Hematopoietic multipotent progenitor cell treated with erythropoietin and hydrocortisone succinate and interleukin-3 and kit ligand, for 4 days (in vitro differentiated cells): ENCODE measurements at places on chromosomes 6 and 20.
A peak's percentile ranks its signal among the peaks of the same experiment; 100 is the strongest.

DNA sequence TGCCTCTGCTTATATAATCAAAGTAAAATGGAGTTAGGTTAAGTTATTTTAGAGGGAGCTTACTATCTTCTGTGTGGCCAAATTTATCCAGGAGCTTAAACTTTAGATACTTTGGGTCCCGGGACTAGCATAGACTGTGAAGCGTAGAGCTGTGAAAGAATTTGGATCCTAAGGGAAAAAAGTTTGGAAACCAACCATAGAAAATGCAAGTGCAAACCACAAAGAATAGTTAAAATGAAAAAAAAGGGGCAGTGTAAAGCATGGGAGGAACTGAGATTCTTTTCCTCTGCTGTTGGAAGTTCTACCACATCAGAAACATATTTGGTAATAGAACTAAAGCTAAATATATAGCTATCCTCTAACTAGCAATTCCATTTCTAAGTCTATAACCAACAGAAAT is 232.2 kb upstream of the FLRT3 start:
- DNase-seq = no peak

DNA sequence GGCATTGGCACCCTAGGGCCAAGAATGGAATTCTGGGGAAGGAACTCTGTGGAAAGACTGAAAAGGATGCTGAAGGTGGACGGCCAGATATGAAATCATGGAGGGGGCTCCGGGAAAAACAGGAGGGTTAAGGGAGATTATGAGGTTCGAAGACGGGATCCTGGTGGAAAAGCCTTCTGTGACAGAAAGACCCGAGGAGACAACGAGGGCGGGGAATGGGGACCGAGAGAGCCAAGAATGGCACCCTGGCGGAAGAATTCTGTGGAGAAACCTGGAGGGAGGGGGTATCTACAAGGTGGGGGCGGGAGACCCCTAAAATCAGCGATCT is 426 bp downstream of the TRMT6 start:
- no peak for DNase-seq

GRCh38 chr6:149939356-149939648 is 2.5 kb upstream of the ULBP2 start:
- DNase-seq = no peak

- no peak for DNase-seq
Observed at GRCh38 chr6:112300896-112301295, 46.2 kb upstream of the RFPL4B start.

GRCh38 chr6:32131439-32131948 is 1.4 kb upstream of the FKBPL start:
- peak; percentile 90 for DNase-seq

- peak; percentile 74 for DNase-seq
Observed at GRCh38 chr20:32672394-32672981, 1.3 kb downstream of the C20orf203 start.

DNA sequence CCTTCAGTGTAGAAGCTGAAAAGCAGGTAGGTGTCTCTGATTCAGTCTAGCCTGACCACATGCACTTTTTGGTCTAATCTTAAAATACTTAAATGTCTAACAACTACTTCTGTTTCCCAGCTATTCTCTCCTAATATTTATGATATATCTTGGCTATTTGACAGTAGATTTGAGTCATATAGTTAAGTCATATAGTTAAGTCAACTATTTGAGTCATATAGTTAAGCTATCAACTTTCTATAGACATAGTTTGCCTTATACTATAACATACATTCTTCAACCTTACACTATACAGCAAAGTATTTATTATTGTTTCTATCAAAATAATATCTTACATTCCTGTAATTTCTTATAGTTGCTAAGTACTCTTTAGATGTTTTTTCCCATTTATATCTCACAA is 110.9 kb downstream of the GMDS start:
- DNase-seq = no peak

DNA sequence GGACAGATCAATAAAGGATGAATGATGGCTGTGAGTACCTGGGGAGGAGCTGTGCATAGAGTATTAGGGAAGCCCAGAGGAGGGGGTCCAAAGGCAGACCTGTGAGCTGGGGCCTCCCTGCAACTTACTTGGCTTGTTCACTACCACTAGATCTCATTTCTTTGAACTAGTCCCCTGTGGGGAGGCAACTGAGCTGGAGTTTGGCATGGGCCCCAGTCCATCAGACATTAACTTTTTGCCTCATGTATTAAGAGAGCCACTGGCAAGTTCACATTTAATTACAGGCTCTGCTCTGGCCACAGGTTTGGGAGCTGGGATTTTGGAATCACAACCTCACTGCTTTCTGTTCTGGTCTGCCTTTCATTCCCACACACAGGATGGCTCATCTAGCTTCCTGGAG is 254.1 kb downstream of the PRL start:
- DNase-seq = no peak

GRCh38 chr6:135600931-135601330 is 103.4 kb upstream of the AHI1 start:
- DNase-seq = no peak

- no peak for DNase-seq
Observed at GRCh38 chr6:71902261-71902660, 15.9 kb downstream of the RIMS1 start.

DNA sequence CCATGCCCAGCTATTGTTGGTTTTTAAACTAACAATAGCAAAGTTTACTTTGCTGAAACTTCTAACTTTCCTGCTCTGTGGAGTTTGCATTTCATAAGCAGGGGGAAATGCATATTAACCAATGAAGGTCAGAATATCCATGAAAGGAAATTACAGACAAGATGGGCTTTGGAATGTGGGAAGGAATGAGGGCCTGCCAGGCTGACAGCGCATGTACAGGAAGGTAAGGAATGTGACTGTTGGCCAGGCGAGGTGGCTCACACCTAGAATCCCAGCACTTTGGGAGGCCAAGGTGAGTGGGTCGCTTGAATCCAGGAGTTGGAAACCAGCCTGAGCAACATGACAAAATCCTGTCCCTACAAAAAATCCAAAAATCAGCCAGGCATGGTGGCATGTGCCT is 49.6 kb downstream of the CDK5RAP1 start:
- no peak for DNase-seq

DNA sequence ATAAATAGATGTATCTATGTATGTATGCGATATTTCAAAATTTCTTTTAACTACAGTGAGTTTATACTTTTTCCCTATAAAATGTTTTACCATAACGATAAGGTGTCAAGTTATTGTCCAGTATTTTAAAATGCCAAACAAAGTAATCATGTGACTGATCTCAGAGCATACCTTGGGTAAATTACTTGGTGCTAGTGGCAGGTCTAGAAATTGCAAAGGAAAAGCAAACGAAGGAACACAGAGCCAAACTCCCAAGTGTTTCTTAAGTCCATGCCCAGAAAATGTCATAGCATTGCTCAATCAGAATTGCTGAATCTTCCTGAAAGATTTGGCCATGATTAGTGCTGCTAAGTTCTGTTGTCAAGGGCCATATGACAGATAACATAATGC is 77.5 kb downstream of the CAP2 start:
- DNase-seq = no peak

- DNase-seq = no peak
Observed at GRCh38 chr20:23146857-23147637, 60.9 kb upstream of the CD93 start.

DNA sequence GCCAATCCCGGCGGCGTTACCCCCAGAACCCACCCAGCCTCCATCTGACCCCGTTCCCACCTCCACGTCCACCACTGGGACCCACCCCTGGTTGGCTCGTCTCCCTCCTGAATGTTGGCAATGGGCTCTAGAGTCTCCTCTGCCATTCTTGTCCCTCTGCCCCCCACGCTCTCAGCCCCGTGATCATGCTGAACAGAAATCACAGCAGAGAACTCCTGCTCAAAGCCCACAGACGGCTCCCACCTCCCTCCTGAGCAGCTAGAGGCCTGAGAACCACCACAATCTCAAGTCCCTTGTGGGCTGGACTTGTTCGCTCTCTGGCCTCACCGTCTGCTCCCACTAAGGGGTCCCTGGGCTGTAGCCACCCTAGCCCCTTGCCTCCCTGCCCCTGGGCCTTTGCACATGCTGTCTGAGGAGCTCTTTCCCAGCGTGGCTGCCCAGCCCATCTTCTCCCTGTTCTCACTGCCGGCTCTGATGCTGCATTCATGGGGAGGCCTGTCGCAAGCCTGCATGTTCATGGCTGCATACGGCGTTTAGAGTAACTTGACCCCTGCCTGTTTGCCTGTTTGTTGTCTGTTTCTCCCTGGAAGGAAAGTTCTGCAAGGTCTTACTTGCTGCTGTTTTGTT is 11.2 kb upstream of the FRMD1 start:
- DNase-seq = no peak

DNA sequence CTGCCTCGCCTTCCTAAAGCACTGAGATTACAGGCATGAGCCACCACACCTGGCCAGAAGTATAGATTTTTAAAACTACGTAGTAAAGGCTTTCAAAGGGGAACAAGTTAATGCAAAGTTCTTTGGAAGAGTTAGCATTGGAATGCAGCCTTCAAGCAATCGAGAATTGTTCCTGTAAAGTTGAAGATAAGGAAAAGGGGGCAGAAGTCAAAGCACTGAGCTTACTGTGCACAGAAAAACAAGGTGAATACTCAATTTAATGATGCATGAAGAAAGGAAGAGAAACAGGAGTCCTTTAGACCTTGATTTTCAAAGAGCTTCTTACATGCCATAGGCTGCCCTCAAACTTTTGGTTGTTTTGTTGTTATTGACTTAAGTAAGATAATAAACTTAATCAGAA is 29.1 kb upstream of the LGSN start:
- DNase-seq = no peak

- peak; percentile 90 for DNase-seq
Observed at GRCh38 chr6:36478051-36478526, 35.3 kb downstream of the KCTD20 start.

DNA sequence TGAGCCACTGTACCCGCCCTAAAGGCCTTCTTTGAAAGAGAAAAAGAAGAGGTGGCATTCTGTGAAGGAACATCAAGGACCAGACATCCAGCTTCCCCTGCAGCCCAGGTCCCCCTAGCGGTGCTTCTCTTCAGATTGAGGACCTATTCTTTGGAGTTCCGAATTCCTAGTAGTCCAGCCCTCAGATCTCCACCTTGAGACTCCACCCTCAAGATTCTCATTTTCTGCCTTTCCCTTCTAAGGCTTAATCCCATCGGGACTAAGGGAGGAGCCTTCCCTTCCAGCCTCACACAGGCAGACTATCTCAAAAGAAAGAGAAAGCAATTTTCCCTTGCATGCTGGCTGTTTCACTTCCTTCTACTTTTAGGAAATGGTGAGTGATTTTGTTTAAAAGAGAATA is 32.5 kb downstream of the MUC22 start:
- peak; percentile 67 for DNase-seq

GRCh38 chr6:40378725-40379074 is 208.5 kb downstream of the LRFN2 start:
- no peak for DNase-seq

- no peak for DNase-seq
Observed at GRCh38 chr6:73143551-73143950, 81.7 kb downstream of the KHDC1L start.

GRCh38 chr6:22350109-22350508 is 53.3 kb upstream of the PRL start:
- no peak for DNase-seq

DNA sequence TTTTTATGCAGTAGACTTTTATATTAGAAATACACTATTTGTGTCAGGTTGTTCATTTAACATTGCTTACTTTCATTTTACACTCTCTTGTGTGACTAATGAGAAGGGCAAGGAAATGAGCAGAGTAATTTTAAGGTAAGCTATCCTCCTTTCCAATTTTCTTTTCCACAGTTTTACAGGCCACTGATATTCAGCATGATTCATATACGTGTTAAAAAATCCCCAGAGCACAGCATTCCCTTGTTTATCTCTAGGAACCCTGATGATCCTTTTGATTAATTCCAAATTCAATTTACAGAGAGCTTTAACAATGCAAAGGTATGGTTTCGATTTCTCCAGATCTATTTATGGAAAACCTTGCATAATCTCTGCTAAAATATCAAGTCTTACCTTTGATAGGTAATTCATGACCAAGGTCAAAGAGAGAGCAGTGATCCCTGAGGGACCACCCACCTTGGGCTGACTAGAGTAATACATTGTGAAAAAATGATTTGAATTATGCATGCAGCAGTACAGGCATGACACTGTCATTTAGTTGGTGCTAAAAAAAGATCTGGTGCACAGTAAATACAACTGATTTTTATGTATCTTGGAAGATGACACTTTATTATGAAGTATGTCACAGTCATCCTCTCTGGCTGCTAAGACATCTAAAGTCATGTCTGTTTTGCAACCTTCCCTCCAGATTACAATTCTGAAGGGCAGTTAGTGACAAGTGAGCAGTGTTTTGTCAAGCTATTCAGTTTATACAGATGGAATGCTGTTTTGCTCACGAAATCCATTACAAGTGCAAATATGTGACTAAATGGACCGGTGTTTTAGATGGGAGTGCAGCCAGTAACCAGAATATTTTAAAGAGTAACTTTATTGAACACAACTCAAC is 736.6 kb downstream of the EPHA7 start:
- DNase-seq = no peak

DNA sequence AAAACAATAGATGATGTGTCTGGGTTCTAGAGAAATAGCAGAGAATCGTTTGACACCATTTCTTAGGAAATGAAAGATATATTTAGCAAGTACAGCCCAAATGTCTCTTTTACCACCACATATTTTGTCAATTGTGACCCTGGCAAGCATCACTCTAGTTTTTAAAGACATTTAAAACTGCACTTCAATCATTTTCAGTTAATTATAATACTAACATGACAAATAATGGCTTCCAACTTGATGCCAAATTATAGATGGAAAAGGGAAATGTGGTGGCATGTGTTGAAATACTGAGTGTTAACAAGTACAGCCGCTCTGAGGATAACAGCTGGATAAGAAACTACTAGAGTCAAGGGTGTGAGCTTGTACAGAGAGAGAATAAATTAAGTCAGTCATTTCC is 648.9 kb downstream of the FRK start:
- no peak for DNase-seq

DNA sequence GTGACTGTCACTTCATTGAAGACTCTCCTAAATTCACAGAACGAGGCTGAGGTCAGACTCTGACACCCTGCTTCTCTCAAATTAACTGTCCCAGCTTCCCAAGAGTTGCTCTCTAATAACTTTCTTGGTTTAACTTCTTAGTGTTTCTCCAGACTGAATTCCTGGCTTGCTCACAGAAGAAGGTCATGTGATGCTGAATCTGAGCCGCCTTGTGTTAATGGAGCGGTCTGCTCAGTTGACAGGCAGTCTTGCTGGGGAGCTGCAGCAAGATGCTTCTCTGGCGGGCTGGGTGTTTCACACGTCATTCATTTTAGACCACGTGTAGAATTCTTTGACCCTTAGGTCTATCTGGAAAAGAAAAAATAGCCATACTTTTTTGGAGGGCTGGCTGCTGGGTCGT is 107.3 kb downstream of the FOXO3 start:
- DNase-seq = no peak

DNA sequence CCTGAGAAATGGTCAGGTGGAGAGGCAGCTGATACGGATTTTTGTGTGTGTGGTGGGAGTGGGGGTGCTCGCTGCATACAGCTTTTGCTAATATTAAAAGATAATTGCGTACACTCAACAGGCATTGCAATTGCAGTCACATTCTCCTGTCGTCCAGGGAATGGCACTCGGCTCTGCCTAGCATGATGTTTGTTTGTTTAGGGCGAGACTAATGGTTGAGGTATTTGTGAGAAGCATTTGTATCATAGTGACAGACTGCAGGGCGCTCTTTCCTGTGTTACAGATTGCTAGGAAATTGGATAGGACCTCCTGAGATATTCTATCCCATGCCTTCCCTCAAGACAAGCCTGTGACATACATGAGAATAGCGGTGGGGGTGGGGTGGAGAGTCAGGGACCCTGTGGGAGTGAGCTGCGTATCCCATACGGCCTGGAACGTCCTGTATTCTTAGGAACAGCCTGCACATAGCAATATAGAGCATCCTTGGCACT is 207.4 kb downstream of the SOX4 start:
- DNase-seq = no peak

- DNase-seq = no peak
Observed at GRCh38 chr6:11288065-11288464, 55.6 kb upstream of the NEDD9 start.
